ENCODE measurements at places on chromosomes 2 and 18.

GRCh38 chr2:170255971-170256370, 78.0 kb downstream of the MYO3B start:
- no peaks in the 10 kb centered on the region for H3K36me3 ChIP-seq
- H3K4me1 ChIP-seq: no peaks in the 10 kb centered on the region
- DNase-seq: no peak
- no peak overlapping the region for H3K27ac ChIP-seq

DNA sequence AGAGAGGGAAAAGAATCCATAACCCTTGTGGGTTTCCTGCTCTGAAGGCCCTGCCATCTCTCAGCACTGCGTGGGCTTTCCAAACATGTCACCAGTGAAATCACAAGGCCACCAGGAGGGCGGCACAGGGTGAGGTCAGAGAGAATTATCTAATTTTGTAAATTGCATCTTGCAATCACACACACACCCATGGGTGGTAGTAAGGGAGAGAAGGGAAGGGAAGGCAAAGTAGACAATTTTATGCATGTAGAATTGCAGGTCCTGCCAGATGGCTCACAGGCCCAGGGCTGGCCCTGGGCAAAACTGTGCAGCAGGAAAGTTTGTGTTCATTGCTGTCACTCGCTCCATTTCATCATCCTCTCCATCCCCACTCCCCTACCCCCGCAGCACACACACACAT, 21.0 kb upstream of the ZBTB7C start:
- H3K27ac ChIP-seq: no peak overlapping the region
- no peaks in the 10 kb centered on the region for H3K27me3 ChIP-seq
- no peak overlapping the region for H3K4me3 ChIP-seq
- no peak for DNase-seq

DNA sequence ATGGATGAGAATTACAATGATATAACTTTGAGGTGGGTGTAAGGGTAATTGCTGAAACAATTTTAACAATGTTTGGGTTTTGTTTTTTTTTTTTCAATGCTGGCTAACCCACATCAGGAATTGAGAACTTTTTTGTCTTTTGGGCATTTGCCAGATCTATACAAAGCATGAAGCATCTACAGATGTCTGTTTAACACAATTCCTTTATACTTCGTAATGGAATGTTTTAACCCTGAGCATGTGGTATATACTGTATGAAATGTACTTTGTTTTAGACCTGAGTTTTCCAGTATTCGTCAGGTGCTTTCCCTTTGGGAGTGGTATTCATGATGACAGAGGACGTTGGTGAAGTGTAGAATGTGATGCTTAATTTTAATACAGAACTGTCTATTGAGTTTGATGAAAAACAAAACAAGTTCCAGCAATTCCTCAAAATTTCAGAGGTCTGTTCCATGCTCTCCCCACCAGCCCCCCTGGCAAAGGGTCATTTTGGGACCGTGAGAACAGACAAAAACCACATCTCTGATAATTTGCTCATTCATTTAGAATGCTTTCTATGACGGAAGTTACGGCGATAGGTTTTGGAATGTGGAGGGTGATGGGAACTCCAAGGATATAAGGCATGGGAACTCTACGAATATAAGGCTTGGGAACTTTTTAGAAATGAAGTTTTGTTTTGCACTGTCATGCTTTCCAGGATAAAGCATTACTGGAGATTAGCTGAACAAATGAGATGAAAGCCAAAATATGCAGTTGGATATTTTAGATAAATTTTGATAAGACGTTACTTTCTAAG, 14.1 kb downstream of the LIMS1 start:
- H3K4me1 ChIP-seq: peaks cover 13% of the 10 kb centered on the region
- no peaks in the 10 kb centered on the region for H3K36me3 ChIP-seq
- no peak overlapping the region for H3K4me3 ChIP-seq
- H3K27ac ChIP-seq: no peak overlapping the region

- no peaks in the 10 kb centered on the region for H3K4me1 ChIP-seq
- H3K4me3 ChIP-seq: no peak overlapping the region
- H3K27ac ChIP-seq: no peak overlapping the region
- no peaks in the 10 kb centered on the region for H3K27me3 ChIP-seq
- no peak for DNase-seq
Measured at GRCh38 chr2:76316691-76317090, 606.0 kb upstream of the GCFC2 start.

- H3K4me3 ChIP-seq: no peak overlapping the region
- no peak overlapping the region for H3K27ac ChIP-seq
- DNase-seq: no peak
- H3K27me3 ChIP-seq: no peaks in the 10 kb centered on the region
Measured at GRCh38 chr18:13420969-13421686, 202.6 kb downstream of the LDLRAD4 start.

DNA sequence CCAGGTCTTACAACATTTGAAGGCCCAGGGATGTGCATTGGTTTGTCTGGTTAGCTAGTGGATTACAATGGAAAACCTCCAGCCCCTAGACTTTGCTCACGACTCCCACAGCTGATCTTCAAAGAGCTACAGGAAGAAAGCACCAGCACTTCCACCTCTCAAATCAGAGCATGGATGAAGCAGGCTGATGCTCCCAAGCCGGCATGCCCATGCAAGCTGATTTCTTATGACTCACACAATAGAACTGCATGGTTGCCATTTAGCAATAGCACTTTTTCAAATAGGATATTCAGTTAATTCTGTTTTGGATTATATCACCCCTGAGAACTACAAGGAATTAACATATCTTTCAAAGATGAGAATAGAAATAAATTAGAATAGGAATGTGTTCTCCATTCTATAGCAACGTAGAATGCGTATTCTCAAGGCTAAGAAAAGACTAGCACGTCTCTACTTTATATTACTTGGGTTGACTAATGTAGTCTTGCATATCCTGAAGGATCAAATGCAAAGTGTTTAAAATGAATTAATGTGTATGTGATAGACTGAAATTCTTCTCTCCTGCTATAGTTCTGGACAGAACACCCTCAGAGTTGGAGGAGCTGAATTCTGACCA, 292.4 kb downstream of the TRIB2 start:
- peaks cover 11% of the 10 kb centered on the region for H3K4me1 ChIP-seq
- no peak overlapping the region for H3K4me3 ChIP-seq
- H3K36me3 ChIP-seq: no peaks in the 10 kb centered on the region
- H3K27me3 ChIP-seq: no peaks in the 10 kb centered on the region

DNA sequence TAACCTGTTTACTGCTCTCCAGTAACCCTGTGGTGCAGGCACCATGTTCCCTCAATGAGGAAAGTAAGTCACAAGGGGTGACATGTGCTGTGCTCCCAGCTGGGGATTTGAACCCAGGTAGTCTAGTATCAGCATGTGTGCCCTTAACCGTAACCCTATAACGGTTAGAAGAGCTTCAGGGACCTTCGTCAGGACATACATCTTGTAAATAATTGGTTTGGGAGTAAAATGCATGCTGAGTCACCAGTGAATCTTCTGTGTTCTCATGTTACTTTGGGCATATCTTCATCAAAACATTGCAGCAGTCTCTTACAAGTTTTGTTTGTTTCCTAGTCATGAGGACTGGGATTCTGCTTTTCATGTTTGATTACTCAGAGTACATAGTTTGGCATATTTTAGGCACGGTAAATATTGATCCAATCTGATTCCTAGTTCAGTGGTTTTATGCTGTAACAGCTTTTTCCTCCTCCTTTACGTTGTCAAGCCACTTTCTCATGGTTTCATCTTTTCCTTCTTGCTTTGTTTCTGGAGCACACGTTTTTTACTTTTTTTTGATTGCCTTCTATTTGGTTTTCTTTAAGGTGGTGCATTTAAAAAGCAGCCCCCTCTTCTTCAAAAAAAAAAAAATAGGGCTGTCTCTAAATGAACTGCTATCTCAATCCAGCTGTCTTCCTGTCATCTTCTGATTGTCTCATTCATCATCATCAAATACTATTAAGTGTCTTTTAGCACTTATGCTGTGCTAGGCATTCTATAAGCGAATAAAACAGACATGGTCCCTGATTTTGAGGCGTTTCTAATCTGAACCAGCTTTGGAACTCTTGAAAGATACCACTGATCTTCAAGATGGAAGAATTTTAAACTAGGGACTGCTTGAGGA, 50.4 kb downstream of the CLIP4 start:
- H3K27ac ChIP-seq: no peak overlapping the region
- no peak for DNase-seq
- H3K4me1 ChIP-seq: no peaks in the 10 kb centered on the region
- H3K4me3 ChIP-seq: no peak overlapping the region

Measured in body of pancreas (tissue), 4 donors.